Left kidney (tissue), 8 donors: ENCODE measurements at places on chromosomes 6 and 20. TPM values are rescaled to one million over a fixed set of nuclear protein-coding genes. Genes with fewer than 3 reads are reported as not detected.
A peak's percentile ranks its signal among the peaks of the same experiment; 100 is the strongest.

The ZNF337 gene
- 39.1 TPM for polyA plus RNA-seq

GRCh38 chr20:22414305-22414742 lies 170.0 kb downstream of the FOXA2 start:
- DNase-seq = peak; percentile 24

The OXT gene
- 0.60 TPM for polyA plus RNA-seq

- DNase-seq = no peak
These were observed 44.8 kb upstream of the CTNNBL1 start for GRCh38 chr20:37649017-37649416.

The CHRNA4 gene
- polyA plus RNA-seq = 13.3 TPM

The ASIP gene
- polyA plus RNA-seq = 0.70 TPM

The CRIP3 gene
- 7.3 TPM for polyA plus RNA-seq

- no peak for DNase-seq
These were observed 27.9 kb downstream of the LOC128125822 start for GRCh38 chr6:63600136-63600535.

The GNAS-AS1 gene
- polyA plus RNA-seq = 1.0 TPM

DNA sequence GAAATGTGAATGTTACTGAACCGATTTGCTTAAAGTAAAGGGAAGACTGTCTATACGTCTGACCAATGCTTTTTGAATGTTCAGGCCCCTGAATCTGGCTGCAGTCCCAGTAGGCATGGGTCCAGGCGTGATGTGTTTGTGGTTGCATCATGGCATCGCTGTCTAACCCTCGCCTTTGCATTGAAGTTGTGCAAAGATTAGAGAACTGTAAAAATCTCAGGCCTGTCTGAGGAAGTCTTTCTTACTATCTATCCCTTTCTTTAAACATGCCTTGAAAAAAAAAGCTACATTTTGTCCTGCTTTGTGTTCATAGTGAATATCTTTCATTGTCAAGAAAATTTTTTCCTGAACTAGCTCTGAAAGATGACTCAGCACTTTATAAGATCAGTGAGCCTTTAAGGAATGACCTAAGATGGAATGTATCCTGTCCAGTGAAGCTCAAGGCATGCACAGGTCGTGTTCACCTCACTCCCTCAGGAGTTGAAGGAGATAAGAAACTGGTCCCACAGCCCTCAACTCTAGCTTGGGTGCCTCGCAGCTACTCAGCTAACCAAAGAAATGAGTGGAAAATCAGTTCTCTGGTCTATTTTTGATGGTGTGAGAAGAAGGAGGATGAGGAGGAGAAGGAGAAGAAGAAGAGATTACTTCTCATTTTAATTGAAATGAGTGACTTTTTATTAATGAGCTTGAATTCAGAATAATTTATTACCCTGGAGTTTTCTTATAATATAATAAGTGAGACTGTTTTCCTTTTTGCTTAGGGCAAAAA lies 48.6 kb downstream of the TPD52L1 start:
- DNase-seq = no peak

The LPIN3 gene
- 15.9 TPM for polyA plus RNA-seq

GRCh38 chr20:14470231-14470899 lies 133.0 kb upstream of the FLRT3 start:
- DNase-seq = peak; percentile 2

The SDHAF4 gene
- 22.8 TPM for polyA plus RNA-seq

GRCh38 chr6:72703093-72703492 lies 81.2 kb downstream of the KCNQ5 start:
- DNase-seq = no peak

DNA sequence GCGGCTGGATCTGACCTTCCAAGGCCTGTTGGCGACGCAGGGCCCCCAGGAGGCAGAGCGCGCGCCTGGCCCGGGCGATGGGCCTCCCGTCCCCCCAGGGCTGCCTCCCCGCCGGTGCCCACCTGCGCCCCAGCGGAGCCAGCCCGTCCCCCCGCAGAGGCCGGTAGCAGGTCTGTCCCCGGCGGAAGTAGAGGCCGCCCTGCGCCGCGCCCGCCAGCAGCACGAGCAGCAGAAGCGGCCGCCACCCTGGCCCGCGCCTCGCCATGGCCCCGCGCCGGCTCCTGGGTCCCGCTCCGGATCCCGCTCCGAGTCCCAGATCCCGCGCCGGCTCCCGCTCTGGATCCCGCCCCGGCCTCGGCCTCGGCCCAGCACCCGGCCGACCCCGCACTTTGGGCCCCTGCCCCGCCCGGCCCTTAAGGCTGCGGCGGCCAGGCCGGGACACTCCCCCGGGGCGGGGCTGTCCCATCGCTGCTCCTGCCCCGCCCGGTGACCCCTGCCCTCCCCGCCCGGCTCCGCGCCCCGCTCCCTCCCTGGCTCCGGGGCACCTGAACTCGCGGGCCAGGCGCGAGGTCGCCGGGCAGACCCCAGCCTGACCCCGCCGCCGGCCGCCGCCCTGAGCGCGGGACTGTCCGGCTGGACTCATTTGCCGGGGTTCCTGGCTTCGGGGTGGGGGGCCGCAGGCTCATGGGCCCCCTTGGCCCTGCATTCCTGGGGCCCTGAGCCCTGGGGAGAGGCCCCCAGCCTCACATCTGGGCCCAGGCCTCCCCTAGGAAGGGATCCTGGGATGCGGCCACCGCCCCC lies at the start of gene CTSZ:
Gene CTSZ (minus strand): TSS at position 391 of the 801 bp plus-strand sequence. CDS start 126 bp downstream, at position 265.
- DNase-seq = peak; percentile 46

- DNase-seq = no peak
These were observed 23.0 kb upstream of the IL17A start for GRCh38 chr6:52162940-52163908.

DNA sequence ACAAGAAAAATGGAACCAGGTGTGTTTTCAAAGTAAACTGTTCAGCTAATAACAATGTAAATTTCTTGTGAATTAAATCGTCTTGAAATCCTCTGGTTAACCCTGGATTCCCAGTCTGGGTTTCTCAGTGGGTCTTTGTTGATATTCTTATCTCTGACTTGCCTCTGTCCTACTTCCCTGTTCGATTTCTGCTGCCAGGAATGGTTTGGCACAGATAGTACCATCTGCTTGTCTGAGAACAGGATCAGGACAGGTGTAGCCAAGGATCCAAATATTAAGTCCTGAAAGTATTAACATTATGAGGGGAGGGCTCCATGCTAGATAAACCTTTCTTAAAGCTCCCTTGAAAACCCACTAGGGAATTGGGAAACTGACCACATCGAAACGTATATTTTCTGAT lies 30.1 kb downstream of the ARFGEF2 start:
- DNase-seq = no peak

DNA sequence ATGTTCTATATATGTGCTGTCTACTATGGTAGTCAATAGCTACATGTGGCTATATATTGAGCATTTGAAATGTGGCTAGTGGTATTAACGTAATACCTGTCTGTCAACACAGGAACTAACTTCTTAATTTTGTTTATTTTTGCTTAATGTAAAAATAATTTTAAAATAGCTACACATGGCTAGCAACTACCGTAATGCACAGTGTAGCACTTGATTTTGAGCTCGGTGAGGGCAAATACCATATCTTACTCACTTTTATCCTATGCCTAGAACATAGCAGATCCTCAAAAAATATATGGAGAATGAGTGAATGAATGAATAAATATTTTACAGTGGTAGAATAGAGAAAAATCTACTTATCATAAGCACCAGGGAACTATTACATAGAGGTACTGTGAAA lies 28.1 kb upstream of the TMEM170B start:
- DNase-seq = no peak

GRCh38 chr6:16948396-16948795 lies 153.5 kb upstream of the STMND1 start:
- no peak for DNase-seq

The SGK1 gene
- polyA plus RNA-seq = 88.6 TPM

The ISM1 gene
- polyA plus RNA-seq = 4.3 TPM

DNA sequence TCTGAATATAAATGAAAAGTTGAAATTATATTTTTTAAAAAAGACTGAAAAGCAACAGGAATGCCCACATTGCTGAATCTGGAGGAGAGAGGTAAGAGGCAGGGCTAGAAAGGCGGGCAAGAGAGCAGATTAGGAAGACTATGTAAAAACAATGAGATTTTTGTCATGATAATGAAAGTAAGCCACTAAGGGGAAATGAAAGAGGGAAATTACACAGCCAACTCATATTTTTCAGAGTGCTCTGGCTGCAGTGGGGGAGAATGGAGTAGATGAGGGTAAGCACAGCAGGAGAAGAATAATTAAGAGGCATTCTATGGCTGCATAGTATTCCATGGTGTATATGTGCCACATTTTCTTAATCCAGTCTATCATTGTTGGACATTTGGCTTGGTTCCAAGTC lies 281.9 kb downstream of the PKHD1 start:
- no peak for DNase-seq

- no peak for DNase-seq
These were observed 845 bp upstream of the DST start for GRCh38 chr6:56643379-56644089.

- DNase-seq = no peak
These were observed 53.4 kb downstream of the EDN1 start for GRCh38 chr6:12343440-12344162.

The SDCBP2 gene
- polyA plus RNA-seq = 1.7 TPM

The TREML2 gene
- polyA plus RNA-seq = 0.07 TPM

DNA sequence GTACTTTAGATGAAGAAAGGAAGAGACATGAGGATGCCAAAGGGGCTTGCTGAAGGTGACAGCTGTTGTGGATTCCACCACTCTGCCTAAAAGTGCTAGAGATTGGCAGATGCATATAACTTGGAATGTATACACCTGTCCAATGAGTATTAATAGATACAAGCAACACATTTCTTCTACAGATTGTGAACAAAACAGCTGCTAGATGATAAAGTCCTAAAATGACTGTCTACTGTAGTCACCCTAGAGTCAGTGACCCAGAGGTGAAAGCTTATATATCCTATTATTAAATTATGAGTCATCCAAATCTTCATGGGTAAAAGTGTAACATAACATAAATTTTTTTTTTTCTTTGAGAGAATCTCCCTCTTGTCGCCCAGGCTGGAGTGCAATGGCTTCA lies 5.2 kb downstream of the RNF217 start:
- no peak for DNase-seq

The ZSCAN12 gene
- polyA plus RNA-seq = 17.0 TPM

DNA sequence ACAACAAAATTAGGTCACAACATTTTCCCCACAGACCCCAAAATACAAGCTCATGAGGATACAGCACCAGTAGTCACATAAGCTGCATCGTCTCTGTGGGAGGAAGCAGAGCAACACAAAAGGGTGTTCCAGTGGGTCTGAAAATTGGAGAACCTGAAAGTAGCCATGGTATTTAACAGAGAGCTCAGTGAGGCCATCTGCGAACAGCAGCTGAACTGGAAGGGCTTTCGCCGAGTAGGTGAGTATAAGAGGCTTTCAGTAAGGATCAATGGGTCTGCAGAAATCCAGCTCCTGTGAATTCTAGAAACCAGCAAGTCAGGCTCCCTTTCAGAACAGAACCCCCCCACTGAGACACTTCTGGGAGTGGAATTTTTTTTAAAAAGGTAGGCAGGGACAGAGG lies 120.0 kb upstream of the RREB1 start:
- no peak for DNase-seq

The CRNKL1 gene
- polyA plus RNA-seq = 44.6 TPM

The KIAA1755 gene
- polyA plus RNA-seq = 2.1 TPM

DNA sequence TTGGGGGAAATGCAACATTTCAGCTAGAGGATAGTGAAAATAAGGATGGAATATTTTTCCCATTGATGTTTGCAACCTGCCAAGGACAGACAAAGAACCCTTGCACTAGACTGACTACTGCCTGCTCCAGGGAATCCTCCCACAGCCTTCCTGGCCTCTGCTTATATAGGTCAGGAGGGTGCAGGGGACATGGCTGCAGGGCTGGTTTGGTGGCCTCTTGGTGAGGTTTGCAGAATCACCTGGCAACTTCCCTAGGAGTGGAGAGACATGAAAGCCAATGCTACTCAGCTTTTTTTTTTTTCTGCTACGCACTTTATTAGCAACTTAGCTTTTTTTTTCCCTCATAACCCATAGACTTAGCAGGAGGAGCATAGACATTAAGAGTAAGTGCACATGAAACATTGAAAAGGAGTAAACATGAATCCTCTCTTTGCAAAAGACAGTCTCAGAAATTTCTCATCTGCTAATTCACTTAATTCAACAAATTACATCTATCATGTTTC lies 39.8 kb upstream of the CDYL start:
- DNase-seq = no peak

DNA sequence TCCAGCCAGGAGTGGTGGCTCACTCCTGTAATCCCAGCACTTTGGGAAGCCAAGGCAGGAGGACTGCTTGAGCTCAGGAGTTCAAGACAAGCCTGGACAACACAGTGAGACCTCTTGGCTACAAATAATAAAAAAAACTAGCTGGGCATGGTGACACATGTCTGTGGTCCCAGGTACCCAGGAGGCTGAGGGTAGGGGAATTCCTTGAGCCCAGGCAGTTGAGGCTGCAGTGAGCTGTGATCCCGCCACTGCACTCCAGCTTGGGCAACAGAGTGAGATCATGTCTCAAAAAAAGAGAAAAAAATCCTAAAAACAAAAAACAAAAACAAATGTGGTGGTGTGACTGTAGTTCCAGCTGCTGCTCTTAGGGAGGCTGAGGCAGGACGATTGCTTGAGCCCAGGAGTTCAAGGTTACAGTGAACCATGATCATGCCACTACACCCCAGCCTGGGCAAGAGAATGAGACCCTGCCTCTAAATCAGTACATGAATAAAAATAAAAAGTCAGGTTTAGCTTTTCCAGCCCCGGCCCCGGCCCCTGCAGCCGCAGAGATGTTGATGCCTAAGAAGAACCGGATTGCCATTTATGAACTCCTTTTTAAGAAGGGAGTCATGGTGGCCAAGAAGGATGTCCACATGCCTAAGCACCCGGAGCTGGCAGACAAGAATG lies 13.5 kb upstream of the SNRPC start:
- no peak for DNase-seq

The PRKN gene
- 7.7 TPM for polyA plus RNA-seq

- peak; percentile 30 for DNase-seq
These were observed 345 bp upstream of the CST5 start for GRCh38 chr20:23879811-23880374.

The SCRT2 gene
- polyA plus RNA-seq = not detected

GRCh38 chr20:45049438-45049837 lies 51.5 kb downstream of the KCNS1 start:
- DNase-seq = no peak

- no peak for DNase-seq
These were observed 54.9 kb downstream of the TMEM170B start for GRCh38 chr6:11592294-11592906.

DNA sequence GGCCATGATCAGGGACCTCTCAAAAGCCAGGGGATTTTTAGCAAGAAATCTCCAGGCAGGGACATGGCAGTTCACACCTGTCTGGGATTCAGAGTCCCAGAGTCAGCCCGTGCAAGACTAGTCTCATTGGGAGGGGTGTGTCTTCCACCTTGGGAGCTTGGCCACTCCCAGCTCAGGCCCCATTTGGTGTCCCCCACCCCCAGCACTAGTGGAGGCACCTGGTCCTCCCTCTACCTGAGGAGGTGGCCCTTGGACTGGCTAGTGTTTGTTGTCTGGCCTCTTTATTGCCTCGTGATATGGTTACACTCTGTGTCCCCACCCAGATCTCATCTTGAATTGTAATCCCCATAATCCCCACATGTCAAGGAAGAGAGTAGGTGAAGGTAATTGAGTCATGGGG lies 140.8 kb upstream of the PHACTR3 start:
- DNase-seq = no peak

GRCh38 chr20:17430125-17430950 lies 100.8 kb downstream of the BFSP1 start:
- DNase-seq = no peak

GRCh38 chr20:10652185-10652584 lies 21.6 kb downstream of the JAG1 start:
- DNase-seq = no peak
